ENCODE measurements at places on chromosomes 1 and 21.

GRCh38 chr1:46406881-46407608 lies 12.9 kb downstream of the FAAH start:
- no peak for DNase-seq

DNA sequence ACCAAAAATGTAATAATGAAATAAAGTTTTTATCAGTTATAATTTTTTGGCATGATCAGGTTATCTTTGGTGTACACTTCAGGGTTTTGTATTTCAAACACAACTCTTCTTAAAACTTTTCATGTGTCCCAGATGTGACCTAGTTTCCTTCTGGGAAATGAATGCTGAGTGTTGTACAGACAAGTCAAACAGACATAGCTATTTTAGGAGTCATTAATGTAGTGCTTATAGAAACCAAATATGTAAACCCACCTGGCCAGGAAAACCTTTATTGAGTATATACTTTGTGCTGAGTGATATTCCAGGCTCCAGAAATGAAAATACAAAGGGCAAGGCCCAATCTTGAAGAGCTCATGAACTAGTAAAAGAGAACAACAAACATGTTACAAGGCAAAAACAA lies 25.9 kb upstream of the HOOK1 start:
- DNase-seq: no peak

- DNase-seq: no peak
These were observed 93.2 kb downstream of the CCDC185 start for GRCh38 chr1:223486366-223486765.

GRCh38 chr1:165927169-165927568 lies 99.8 kb downstream of the UCK2 start:
- no peak for DNase-seq

- DNase-seq: no peak
These were observed 12.7 kb upstream of the PARS2 start for GRCh38 chr1:54777011-54777410.

- DNase-seq: no peak
These were observed 6.9 kb upstream of the DNAH14 start for GRCh38 chr1:224922404-224923164.

GRCh38 chr1:206769304-206769731 lies 1.3 kb upstream of the IL19 start:
- DNase-seq: peak; percentile 62

DNA sequence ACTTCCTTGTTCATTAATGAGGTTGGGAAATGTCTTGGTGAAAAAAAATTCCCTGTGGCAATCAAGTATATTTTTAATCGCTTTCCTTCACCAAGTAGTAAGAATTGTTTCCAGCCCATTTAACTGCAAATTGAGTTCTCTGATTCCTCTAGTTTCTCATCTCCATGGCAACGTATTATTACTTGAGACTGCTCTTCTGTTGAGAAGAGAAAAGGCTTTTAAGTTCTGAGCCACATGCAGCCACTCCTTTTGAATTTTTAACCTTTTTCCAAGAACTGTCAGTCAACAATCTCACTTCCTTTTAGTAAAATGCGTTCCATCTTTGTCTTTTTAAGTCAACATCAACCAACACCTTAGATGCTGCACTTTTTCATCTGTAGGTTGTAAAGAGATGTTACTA lies 75.7 kb upstream of the KIAA1614 start:
- DNase-seq: no peak

DNA sequence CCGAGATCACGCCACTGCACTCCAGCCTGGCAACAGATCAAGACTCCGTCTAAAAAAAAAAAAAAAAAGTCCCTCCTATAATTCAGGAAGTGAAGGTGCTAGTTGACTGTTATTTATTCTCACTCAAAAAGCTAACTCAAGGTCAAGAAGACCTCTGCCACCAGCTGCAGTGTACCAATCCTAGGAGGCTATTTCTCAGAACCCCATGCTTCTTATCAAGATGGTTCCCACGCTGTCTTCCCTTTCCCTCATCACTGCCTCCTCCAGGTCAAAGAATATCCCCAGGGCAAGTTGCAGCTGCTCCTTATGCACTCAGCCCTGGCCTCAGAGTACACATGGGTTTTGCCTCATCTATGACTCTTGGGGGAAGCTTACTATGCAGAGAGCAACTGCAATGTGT lies 53.6 kb downstream of the RERE start:
- DNase-seq: no peak

DNA sequence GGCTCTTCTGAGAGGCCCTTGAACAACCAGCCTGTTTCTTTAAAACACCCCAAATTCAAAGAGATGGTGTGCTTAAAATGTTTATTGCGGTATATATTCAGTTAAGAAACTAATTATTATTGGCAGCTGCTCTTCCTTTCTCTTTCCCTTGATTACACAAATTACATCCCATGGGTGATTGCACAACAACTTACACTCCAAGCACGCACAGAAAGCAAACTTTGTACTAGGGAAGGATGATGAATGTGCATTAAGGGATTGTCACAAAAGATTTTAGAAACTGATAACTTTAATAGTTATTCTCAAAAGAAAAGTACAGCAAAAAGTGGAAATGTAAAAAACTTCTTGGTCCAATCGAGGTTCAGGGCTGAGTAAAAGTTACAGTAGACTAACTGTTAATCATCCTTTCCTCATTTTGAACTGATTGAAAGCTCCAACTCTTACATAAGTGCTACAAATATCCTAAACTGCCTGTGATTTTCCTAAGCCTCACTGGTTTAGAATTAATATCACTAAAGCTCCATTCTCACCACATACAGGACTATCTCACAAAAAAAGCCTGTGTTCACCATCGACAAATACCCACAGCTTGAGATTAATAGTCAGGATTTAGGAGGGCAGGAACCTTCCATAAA lies 153.4 kb downstream of the TTLL7 start:
- no peak for DNase-seq

GRCh38 chr1:51565009-51565408 lies 45.9 kb upstream of the EPS15 start:
- DNase-seq: no peak

DNA sequence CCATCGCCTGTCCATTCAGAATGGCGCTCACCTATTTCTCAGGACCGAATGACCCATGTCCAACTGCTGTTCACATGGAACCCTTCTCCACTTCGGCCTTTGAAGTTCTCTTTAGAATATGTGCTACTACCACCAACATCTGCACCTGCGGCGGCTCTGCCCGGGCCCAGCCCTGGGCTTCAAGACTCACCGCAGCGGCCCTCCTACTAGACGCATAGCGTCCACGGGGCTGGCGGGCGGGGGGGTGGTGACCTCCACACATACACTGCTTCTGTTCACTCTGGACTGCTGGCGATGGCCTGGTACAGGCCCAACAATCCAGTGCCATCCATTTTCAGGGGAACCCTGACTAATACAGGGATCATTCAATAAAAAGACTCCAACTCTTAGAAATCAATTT lies 394.2 kb downstream of the VAV3 start:
- no peak for DNase-seq

DNA sequence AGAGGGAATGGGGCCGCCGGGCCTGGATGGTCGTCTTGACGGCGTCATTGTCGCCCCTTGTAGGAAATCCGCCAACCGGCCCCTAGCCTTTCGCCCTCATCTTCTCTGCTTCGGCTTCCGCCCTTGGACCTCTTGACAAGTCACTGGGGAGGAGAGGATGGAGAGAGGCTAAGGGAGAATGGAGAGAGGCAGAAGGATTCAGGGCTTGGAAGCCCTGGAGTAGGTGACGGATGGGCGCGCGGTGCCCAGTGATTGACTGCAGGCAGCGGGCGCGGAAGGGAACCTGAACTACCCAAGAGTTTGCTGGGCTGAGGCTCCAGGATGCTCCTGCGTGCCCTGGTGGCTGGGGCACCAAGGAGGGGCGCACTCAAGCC lies 651 bp downstream of the PDE4B start:
- DNase-seq: no peak

DNA sequence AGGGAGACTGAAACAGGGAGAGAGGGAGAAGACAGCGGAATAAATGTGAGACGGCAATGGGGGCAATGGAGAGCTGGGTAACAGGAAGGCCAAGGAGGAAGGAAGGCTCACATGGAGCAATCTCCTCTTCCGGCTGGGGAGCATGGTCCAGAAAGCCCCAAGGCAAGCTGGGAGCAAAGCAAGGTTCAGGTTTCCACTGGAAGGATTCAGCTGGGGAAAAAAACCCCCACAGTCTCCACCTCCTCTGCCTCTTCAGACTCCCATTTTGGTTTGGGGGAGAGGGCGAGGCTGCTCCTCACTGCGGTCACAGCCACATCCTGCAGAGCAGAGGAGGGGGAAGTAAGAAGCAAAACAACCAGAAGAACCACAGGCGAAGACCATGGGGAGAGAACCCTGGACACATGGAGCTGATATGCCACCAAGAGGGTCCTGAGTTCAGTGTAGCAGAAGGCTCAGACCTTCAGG lies 650 bp downstream of the TNFAIP8L2 start:
- peak; percentile 60 for DNase-seq

DNA sequence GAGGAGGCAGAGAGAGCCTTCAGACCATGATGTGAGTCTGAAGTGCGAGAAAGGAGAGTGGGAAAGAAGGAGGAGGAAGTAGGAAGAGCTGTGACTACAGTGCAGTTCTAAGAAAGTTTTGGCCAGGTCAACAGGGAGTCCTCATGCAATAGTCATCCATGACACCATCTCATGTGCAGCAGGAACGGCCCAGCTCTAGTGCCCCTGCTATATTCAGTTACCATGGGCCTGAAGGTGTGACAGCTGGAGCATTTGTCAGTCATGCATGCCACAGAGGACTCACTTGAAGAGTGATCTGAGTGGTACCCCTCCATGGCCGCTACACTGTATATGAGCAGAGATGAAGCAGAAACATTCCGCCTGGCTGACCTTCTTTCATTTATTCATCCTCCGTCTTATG lies 77.9 kb downstream of the OMA1 start:
- no peak for DNase-seq

- no peak for DNase-seq
These were observed 6.4 kb downstream of the PTAFR start for GRCh38 chr1:28170001-28170596.

GRCh38 chr1:37477946-37478345 lies 3.6 kb downstream of the ZC3H12A start:
- no peak for DNase-seq

DNA sequence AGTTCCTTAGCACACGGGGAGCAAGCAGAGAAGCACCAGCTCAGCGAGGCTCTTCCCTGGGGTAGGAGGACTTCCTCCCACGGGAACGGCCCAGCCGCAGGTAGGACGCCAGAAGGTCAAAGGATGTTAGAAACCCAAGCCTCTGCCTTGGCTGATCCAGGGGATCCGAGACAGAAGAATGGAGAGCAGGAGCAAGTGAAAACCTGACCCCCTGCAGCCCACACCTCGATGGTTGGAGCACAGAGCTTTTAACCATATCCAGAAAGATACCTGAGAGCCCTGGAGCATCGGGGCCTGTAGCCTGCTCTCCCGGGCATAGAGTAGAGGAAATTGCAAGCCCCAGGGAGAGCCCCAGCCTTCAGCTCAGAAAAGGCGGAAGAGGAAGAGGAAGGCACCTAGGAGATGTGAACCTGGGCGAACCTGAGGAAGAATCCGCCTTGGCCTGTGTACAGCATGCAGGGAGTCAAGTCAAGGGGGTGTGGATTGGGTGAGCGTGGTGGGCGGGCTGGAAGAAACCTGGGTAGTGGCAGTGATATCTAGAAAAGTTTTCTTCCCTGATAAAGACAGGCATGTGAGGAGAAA lies 76.3 kb downstream of the PSMG1 start:
- DNase-seq: no peak

DNA sequence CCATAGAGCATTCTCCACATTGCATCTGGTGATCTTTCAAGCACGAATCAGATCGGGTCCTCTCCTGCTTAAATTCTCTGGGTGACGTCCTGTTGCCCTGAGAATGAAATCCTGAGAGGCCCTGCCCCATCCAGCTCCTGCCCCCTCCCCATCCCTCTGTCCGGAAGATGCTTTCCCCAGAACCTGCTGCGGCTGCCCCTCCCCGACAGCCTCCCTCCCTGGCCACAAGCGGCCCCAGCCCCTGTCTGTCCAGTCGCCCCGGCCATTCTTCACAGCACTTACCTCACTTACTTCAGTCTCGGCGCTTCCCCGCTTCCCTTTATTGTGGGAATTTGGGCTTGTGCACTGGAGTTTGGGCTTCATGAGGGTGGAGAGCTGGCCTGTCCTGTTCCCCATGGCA lies 40.3 kb downstream of the TAS1R2 start:
- DNase-seq: no peak

DNA sequence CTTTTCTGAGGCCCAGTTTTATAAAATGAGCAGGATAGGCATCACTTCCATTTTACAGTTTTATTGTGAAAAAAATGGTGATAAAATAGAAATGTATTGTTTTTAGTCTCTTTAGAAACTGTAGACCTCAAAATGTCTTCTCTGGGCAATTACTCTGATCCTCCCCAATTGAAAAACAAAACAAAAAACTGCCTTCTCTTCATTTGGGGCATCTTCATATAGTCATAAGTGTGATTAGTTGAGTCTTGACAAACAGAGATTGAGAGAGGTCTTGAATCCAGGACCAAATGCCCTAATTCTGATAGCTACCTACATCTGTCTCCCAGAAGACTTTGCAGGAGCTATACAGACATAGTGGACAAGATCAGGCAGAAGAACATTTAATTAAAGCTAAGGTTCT lies 62.9 kb downstream of the LRRC8C start:
- DNase-seq: no peak

DNA sequence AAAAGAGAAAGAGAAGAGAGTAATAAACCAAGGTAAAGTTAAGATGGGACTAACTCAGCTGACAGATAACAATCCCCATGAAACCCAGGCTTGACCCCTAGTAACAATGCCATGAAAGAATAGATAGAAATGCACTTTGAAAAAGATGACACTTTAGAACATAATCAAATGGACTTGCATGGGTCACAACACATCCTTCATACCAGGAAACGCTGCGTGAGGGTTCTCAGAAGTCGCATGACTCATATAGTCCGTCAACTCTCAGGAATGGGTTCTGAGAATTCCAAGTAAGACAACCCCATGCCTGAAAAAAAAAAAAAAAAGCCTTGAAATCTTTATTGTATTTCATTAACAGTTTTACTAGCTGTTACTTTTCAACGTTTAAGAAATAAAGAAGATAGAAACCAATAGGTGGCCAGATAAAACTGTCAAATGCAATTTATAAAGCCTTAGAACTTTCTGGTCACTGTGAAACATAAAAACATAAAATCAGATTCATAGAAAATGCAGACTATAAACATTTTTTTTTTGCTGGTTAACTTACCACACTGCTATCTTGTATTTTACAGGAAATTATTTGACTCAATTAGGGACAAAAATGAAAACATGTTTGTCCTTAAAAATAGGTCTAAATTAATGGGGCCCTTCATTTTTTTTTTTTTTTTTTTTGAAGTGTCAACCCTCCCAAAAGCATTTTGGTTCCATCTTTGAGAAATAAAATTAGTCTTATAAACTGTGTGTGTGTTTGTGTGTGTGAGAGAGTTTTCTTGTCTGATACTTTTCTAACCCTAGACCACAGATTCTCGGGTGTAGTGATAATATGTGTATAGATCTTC lies 202.1 kb downstream of the NCAM2 start:
- DNase-seq: no peak
